Stimulated activated CD4-positive, alpha-beta T cell treated with anti-CD3 and anti-CD28 coated beads, Interleukin-4, amount 100 ng/mL, for 24 hours (primary cell): ENCODE measurements at places on chromosomes 6 and 20.

DNA sequence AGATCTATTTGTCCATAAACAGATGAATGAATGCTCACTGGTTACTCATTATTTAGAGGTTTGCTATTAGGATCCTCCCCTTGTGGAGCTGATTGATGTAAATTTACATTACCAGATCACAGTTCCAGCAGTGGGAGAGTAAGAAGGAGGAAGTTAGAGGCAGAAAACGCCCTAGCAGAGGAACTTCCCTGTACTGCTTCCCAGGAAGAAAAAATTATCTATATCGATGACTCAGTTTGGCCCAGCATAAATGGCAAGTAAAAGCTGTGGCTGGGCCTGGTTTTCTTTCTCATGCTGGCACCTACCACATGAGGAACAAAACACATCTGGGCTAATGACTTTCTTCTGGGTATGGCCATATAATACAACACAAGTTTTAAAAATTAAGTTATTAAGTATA lies 35.7 kb downstream of the DNAAF9 start:
- no peak for DNase-seq

GRCh38 chr6:136599329-136600011 lies 49.2 kb upstream of the MAP7 start:
- DNase-seq: no peak

GRCh38 chr6:3231247-3232016 lies 4.0 kb upstream of the TUBB2B start:
- DNase-seq: no peak

GRCh38 chr6:35014786-35015185 lies 125.7 kb downstream of the ANKS1A start:
- no peak for DNase-seq

DNA sequence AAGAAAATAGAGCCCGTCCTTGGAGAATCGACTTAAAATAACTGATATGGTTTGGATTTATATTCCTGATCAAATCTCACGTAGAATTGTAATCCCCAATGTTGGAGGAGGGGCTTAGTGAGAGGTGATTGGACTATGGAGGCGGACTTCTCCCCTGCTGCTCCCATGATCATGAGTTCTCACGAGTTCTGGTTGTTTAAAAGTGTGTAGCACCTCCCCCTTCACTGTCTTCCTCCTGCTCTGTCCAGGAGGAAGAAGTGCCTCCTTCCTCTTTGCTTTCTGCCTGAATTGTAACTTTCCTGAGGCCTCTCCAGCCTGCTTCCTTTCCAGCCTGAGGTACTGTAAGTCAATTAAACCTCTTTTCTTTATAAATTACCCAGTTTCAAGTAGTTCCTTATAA lies 529.2 kb downstream of the HAO1 start:
- no peak for DNase-seq

- DNase-seq: no peak
These were observed 84.8 kb downstream of the LRRC1 start for GRCh38 chr6:53879608-53880007.

DNA sequence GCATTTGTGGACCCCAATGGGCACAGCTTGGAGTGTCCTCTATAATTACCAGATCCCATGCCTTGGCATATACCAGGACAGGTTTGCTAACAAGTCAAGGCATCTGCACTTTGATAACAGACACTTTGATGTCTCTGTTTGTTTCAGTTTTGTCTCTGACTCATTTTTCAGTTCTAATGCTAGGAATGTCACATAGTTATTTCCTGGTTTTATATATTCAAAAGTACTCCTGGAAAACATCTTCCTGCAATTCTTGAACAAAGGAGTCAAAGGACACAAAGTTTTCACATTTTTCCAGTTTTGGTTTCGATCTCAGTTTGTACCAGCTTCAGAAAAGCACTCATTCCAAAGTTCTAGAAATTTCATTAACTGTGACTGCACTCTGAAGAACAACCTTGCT lies 188.1 kb downstream of the FOXC1 start:
- no peak for DNase-seq

- no peak for DNase-seq
These were observed at the start of gene POPDC3 for GRCh38 chr6:105179244-105180065. Gene POPDC3, minus strand, starts transcription at chr6:105180014. Its CDS starts 18,105 bp downstream, at chr6:105161909.

GRCh38 chr20:11926292-11926998 lies 8.8 kb downstream of the BTBD3 start:
- DNase-seq: no peak

GRCh38 chr6:111803804-111804203 lies 69.4 kb downstream of the FYN start:
- DNase-seq: no peak

DNA sequence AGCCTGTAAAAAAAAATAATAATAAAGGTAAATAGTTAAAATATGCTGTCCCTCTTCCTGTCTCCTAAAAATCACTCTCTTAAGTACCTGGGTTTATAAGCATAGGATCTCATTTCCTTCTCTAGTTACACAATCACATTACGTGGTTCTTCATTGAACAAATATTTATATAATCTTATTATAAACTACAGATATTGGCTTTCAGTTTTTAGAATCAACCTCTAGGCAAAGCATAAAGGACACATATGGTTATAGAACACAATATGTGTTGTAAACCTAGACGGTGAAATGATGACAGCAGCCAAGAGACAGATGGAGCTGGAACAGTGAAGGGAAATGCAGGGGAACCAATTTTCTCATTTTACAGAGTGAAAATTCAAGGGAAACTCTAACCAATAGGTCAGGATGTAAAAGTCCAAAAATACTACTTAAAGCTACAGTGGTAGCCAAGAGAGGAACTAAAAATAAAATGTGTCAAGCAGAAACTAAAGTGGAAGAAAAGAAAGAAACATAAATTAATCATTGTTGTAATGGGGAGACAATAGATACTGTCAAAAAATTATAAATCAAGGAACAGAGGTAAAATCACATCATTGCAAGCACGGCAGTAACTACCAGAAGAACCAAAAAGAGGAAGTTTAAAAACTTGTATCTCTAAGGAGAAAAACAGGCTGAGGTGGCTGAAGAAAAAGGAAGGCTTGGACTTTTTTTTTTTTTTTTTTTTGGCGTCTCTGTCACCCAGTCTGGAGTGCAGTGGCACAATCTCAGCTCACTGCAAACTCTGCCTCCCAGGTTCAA lies 82.8 kb upstream of the CDYL start:
- DNase-seq: no peak

- DNase-seq: no peak
These were observed 277.7 kb downstream of the NRN1 start for GRCh38 chr6:5729080-5729434.

GRCh38 chr6:145903356-145904102 lies 60.6 kb downstream of the SHPRH start:
- DNase-seq: no peak

DNA sequence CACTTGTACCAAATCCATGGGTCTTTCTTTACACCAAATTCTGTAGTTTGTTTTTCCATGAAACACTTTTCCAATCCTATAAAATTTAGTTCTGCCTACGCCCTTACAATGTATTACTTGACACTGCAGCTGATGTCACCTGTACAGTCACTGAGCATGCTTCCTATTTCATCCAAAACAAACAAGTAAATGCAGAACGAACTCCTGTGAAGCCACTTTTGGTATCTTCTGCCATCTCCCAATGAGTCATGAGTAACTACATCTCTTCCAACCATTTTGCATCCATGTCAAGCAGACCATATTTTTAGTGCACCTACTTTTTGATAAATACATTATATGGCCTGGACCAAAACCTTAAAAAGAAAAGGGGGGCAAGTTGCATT lies 42.4 kb downstream of the HDDC2 start:
- no peak for DNase-seq

DNA sequence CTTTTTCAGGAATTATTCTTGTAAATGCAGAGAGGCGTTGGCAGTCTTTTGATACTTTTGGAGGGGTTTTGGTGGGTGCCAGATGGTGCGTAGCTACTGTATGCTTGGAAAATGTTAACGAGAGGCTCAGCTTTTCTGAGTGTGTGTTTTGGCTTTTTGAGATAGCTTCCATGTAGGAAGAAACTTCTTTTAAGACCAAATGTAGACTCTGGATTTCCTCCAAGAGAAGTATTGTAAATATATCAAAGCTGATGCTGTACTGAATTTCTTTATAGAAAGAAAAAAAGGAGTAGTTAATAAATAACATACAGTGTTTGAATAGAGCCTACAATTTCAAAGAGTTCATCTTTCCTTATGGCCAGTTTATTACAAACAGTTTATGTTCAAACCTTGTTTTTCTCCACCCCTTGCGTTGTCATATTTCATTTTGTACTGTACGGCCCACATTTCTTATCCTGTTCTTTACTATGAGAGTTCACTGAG lies 16.7 kb downstream of the TIAM2 start:
- DNase-seq: no peak

DNA sequence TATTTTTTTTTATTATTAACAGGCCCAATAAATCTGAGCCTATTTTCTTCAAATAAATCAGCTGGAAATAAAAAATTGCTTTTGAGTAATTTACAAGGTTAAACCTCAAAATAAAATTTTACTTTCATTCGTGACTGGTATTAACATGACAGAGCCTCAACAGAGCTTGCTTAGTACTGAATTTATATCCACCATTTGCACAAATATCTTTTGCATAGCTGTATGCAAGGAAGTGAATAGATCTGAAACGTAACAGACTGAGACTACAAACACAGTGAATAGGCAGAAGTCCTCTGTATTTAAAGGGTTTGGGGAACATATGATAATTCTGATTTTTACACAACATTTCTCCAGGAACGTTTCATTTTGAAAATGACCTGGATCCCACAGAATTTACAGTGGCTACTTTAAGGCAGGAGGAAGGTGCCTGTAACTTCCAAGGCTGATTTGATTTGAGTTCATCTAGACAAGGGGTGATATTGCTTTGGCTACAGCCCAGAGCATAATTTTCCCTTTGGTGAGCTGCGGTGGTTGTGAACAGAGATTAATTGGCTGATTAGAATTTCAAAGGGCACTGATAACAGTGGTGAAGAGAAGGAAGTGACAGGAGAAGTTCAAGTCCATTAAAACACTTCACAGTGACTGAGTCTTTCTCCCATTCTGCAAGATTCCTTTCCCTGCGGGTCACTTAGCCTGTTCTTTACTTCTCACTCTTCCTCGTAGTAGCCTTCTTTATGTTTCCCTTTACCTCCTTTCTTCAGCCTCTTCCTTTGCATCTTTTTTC lies 121.2 kb upstream of the SASH1 start:
- DNase-seq: no peak
